Stimulated activated CD4-positive, alpha-beta T cell treated with anti-CD3 and anti-CD28 coated beads, Interleukin-1b, Interleukin-23, amount 100 ng/mL, for 4 hours (primary cell): ENCODE measurements at places on chromosomes 11 and 22.

DNA sequence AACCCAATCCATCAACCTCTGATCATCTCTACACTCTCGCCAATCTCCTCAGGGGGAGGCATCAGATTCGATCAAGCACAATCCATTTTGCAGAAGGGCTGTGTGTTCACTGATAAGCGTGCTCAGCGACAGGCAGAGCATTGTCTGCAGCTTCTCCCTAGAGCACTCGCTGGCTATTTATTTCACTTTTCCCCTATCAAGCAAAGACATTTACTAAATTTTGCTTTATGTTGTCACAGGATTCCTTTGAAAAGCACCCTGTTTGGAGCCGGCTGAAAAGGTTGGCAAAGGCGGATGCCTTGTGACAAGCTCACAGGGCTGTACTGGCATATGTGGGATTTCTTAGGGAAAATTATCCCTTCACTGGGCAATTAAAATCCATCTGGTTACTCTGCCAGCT is 1381.5 kb upstream of the TENM4 start:
- no peak for DNase-seq

DNA sequence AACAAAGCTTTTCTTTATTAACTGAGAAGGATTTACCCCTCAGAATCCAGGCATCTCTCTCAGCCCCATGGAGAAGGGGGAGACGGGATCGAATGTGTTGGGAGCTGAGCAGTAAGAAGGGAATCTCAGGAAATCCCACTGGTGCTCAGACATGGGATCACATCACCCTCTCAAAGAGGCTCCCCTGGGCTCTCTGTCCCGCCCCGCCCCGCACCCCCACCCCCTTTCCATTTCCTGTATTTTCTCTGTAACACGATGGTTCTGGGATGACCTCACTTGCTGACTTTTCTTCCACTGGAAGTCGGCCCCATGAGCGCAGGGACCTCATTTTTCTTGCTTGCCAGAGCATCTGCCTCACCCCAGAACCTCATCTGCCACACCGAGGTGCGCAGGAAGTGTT is 100.0 kb downstream of the RPS6KA4 start:
- no peak for DNase-seq

GRCh38 chr11:15742626-15743519 is 613.5 kb downstream of the SOX6 start:
- DNase-seq = no peak

- peak; percentile 8 for DNase-seq
These were observed 63.6 kb downstream of the NFAM1 start for GRCh38 chr22:42368379-42369249.
